CD4-positive, alpha-beta T cell (primary cell): ENCODE measurements at places on chromosomes 2 and 18.

DNA sequence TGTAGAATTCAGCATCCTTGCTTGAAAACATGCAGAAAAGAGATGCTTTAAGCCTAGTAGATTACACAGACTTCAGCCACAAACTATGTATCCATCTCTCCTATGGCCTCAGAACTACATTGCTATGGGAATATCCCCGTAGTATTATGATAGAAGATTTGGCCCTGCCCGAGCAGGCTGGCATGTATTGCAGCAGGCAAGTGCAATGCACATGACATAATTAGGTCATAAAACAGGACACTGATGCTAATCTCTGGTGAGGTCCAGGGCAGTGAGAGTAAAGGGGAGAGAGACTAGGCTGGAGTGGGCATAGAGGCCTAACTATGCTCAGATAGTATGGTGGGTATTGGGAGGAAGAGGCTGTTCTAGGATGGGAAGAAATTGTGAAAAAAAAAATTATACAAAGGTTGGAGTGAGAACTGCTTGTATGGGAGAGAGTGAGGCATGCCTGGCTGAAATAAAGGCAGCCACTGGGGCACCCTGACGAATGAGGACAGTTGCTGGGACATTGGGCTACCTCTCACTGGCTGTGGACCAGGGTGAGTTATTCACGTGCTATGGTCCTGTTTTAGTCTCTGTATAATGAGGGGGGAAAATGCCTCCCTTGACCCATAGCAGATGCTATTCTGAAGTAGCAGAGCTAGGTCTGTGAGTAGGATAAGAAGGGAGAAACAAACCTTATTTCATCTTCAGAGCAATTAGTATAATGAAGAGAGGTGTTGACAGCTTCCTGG, 1.6 kb upstream of the PLA2R1 start:
- no peak for DNase-seq

- DNase-seq = no peak
Observed at GRCh38 chr2:26721115-26722032, 28.9 kb downstream of the KCNK3 start.

- peak; percentile 54 for DNase-seq
Observed at GRCh38 chr2:42828487-42829425, 36.4 kb upstream of the HAAO start.

GRCh38 chr2:99397266-99397920, 60.2 kb downstream of the EIF5B start:
- DNase-seq = no peak

DNA sequence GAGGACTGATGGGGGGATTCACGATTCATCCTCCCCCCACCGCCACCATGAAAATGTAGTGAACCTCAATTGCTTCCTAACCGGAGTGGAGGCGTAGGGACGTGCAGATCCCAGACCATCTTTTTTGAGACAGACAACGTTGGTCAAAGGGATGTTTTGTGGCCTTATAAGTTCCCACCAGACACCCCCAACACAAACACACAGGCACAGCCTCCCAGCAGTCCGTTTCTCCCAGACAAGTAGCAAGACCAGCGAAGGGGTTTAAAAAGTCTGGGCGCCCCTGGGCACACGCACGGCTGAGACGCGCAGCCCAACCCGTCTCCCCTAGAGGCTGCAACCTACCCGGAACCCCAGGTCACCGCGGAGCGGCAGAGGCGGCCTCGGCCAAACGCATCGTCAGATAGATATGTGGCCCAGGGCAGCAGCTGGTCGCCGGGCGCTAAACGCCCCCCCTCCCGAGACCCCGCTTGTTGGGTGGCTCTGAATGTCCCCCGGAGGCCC, 1.3 kb downstream of the GBX2 start:
- no peak for DNase-seq

DNA sequence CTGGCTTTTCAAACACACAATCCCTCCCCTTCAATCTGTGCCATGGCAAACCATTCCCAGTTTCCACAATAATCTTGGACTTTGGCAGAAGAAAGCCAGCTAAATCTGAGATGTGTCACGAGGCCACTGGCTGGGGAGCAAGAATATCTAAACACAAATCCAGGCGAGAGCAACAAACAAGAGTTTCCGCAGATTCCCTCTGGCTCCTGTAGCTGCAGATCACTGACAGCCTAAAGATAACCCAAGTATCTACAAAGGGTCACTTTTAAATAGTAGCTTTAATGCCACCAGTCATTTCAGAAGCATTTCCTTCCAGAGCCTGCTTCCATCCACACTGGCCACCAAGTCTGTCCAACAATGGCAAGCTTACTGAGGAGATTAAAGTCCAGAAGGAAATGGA, 86.9 kb downstream of the ACVR1 start:
- no peak for DNase-seq

- no peak for DNase-seq
Observed at GRCh38 chr18:52337276-52337675, 2.7 kb upstream of the DCC start.

DNA sequence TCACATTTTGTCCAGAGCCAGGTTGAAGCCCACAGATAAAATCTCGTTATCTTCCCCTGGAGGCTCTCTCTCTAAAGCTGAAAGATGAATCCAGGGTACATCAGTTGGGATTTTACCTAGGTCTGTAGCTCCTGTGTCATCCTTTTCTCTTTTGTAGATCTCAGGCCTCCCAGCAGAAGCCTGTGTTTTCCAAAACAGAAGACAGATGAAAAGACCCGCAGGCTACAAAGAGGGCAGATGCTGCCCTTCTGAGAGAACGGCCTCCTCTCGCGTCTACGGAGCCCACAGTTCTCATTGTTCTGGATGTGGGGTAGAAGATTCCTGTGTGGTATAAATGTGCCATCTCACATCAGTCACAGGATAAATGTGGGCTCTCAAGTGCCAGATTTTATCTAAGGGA, 139.5 kb downstream of the SUCLG1 start:
- no peak for DNase-seq

- no peak for DNase-seq
Observed at GRCh38 chr2:102975996-102976975, 214.5 kb downstream of the TMEM182 start.

DNA sequence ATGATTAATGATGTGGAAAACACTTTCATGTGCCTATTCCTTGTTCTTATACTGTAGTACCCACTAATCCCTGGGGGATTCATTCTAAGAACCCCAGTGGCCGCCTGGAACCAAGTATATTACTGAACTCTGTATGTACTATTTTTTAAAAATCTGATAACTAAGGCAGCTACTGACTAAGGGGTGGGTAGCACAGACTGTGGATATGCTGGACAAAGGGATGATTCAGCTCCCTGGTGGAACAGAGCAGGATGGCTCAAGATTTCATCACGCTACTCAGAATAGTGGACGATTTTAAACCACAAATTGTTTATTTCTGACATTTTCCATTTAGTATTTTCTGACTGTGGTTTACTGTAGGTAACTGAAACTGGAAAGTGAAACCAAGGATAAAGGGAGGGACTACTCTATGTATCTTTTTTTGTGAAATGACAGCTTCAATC, 41.8 kb upstream of the CDC42EP3 start:
- DNase-seq = peak; percentile 13

DNA sequence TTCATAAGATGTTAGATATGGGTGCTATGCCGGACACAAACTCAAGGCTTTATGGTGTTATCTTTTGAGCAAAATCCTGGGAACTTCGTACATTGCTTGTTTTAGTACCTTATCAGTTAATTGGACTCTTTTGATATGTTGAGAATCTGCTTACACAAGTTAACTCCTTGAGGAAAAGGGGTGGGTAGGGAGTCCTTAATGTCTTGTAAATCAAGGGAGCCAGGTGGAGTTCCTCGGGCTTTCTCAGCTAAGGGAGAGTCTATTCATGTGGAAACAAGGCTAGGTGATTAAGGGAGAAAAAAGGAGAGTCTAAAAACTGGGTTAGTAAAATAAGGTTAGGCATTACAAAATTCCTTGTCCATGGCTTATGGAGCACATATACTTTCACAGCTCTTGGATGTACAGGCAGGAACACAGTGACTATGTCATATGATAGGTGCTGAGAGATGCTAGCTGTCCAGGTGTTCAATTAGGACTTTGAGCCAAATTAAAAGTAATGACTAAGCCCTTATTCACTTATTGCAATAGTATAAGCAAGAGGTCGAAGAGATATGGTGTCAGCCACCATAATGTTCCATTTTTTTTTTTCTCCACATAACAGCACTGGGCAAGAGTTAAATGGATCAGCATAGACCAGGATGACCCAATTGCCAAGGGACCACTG, 59.5 kb upstream of the DYNAP start:
- DNase-seq = no peak

DNA sequence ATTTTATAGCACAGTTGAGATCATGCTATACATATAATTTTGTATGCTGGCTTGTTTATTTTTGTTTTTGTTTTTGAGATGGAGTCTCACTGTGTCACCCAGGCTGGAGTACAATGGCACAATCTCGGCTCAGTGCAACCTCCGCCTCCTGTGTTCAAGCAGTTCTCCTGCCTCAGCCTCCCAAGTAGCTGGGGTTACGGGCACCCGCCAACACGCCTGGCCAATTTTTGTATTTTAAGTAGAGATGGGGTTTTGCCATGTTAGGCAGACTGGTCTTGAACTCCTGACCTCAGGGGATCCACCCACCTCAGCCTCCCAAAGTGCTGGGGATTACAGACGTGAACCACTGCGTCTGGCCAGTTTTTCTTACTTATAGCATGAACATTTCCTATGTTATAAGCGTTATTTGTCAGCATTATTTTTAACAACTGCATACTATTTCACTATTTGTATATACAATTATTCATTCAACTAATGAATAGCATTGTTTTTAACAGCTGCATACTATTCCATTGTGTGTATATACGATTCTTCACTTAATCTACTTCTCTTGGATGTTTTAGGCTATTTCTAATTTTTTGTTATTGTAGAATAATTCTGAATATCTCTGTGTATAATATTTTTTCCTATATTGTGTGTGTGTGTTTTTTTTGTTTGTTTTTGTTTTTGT, 3.5 kb downstream of the EHD3 start:
- no peak for DNase-seq
